ENCODE measurements at places on chromosomes 3 and 15. TPM values are rescaled to one million over a fixed set of nuclear protein-coding genes. Genes with fewer than 3 reads are reported as not detected.

DNA sequence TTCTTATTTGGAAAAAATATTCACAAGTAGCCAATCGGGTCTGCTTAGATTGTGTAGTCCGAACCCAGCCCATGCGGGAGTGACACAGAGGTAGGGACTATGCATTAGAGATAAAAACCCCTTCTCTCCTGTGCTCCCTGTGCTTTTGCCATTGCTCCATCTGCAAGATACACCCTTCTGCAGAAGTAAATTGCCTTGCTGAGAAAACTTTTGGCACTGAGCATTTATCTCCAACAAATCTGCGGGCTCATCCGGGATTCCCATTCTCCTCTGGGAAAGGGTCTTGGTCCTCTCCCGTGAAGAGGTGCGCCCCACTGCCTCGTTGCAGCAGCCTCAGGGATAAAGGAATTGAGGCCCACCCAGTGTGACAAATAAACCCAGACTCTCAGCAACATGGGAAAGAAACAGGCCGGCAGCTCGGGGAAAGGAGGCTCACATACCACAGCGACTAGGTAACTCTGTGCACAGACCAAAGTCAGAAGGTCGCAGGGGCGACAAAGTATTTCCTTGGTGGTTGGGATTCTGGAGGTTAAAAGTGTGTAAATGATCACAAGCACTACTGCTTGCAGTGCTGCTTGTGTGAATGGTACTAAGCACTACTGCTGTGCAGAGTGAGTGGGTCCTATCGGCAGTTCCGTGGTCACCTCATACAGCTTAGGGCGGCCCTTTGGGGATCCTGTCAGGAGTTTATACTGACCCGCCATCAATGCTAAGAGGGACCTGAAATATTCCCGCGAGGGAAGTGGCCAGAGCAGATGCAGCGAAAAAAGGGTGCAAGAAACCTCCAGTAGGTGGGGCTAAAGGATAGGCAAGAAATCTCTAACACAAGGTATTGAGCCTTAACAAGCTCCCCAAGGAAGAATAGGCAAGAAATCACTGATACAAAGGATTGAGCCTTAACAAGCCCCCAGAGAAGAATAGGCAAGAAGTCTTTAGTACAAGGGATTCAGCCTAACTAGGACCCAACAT, 54.3 kb downstream of the GSK3B start:
- H3K4me3 ChIP-seq = no peak overlapping the region
- DNase-seq = no peak
- H3K4me1 ChIP-seq = peaks cover 6% of the 10 kb centered on the region
- H3K27ac ChIP-seq = no peak overlapping the region

The GNAT1 gene
- not detected for total RNA-seq

The ZNF501 gene
- total RNA-seq = 8.8 TPM

DNA sequence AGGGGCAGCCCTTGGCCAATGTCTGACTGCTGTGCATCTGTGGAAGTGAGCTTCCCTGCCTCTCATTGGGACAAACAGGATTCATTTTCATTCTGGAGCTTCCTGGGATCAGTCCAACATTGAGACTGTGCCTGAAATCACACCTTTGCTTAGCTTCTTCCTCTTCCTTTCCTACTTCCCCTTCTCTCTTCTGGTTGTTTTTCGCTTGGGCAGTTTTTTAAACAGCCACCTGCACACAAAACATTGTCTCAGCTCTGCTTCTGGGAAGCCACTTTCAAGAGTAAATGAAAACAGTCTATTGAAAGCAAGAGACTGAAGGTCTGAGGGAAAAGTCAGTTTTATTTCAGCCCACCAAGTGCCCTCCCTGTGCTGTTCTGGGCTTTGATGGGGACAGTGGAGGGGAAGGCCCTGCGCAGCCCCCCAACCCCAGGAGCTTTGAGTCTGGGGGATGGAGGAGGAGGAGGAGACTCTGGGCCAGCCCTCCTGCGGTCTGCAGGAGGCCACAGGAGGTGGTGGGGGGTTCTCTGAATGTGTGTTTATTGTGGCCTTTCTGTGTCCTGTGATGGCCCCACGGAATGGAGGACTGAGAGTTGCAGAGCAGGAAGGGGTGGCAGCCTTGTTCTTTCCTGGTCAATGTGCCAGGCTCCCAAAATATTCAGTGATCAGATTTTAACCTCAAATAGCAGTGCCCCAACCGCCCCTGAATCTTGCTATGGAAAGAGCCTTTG, 7.8 kb upstream of the ISLR2 start:
- H3K4me1 ChIP-seq = peaks cover 4% of the 10 kb centered on the region
- no peaks in the 10 kb centered on the region for H3K36me3 ChIP-seq
- no peak for DNase-seq
- no peak overlapping the region for H3K27ac ChIP-seq
- peaks cover 14% of the 10 kb centered on the region for H3K27me3 ChIP-seq

The WDR72 gene
- total RNA-seq = 0.30 TPM

The MORC1 gene
- not detected for total RNA-seq

- H3K4me1 ChIP-seq = peaks cover 7% of the 10 kb centered on the region
- no peak overlapping the region for H3K27ac ChIP-seq
- H3K4me3 ChIP-seq = no peak overlapping the region
- no peaks in the 10 kb centered on the region for H3K36me3 ChIP-seq
- no peak for DNase-seq
Observed at GRCh38 chr3:37625690-37626360, 235.9 kb upstream of the CTDSPL start.

GRCh38 chr3:195892105-195893043, 16.0 kb downstream of the TNK2 start:
- H3K27me3 ChIP-seq = no peaks in the 10 kb centered on the region
- peak overlapping the region; percentile 74 for H3K27ac ChIP-seq

The OR5AC2 gene
- not detected for total RNA-seq

All from upper lobe of left lung (tissue), 6 donors.